Stimulated activated CD4-positive, alpha-beta T cell treated with anti-CD3 and anti-CD28 coated beads, Interleukin-1b, Interleukin-23, amount 100 ng/mL, for 24 hours (primary cell): ENCODE measurements at places on chromosomes 12 and 14.

- no peak for DNase-seq
Measured at GRCh38 chr12:1350055-1350933, 244.1 kb downstream of the FBXL14 start.

GRCh38 chr14:21070083-21070609 is at the start of gene ARHGEF40:
ARHGEF40 (plus strand) TSS chr14:21070304; CDS start chr14:21070397, 93 bp downstream.
- no peak for DNase-seq

DNA sequence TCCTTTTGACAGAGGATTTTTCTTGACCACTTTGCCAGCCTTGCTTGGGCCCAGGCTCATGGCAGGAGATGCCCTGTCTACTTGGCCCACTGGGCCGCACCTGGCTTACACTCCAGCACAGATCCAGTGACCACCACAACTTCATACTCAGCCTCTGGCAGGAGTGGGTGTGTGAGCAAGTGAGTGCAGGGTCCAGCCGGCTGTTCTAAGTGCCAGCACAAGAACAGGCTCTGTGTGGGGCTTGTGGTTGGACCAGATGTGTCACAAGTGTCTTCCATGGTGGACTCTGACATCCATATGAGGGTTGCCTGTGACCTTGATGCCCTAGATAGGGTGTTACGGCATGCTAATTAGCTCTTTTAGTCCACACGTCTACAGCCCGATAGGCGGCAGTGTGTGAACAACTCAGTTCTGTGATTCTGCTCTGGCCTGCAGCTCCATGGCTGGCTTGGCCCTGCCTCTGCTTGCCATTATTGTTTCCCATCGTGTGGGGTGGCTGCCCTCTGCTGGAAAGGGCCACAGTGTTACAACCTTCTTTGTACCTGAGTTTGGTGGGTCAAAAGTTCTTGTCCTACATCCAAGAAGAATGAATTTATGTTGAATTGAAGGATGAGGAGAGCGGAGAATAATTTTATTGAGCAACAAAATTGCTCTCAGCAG is 1089.1 kb downstream of the SLC6A15 start:
- no peak for DNase-seq

- DNase-seq: no peak
Measured at GRCh38 chr12:1913377-1914113, 4.9 kb downstream of the CACNA2D4 start.

- DNase-seq: no peak
Measured at GRCh38 chr12:13404631-13405473, 208.3 kb downstream of the EMP1 start.

DNA sequence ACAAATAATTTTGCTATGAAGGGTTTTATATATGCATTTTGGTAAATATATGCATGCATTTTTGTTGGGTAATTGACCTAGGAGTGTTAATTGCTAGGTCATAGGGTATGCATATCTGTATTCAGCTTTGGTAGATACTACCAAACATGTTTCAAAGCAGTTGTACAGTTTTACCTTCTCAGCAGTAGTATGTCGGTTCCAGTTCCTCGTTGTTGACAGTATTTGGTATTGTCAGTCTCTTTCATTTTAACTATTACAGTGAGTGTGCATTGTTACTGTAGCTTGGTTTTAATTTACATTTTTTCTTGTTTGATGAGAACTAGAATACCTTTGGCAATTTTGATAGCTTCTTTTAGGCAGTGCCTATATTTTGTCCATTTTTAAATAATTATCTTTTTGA is 98.9 kb downstream of the ARID2 start:
- DNase-seq: no peak

DNA sequence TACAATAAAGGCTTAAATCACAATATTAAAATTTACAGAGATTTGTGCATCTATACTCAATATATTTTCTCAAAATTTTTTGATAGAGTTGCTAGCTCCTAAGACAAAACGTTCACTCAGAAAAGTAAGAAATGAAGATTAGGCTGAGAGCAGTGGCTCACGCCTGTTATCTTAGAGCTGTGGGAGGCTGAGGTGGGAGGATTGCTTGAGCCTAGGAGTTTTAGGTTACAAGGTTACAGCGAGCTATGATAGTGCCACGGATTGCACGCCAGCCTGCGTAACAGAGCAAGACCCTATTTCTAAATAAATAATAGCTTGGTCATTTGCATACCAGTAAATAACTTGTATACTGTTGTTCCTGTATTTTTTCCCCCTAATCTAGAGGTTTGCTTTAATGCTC is 35.0 kb upstream of the CFL2 start:
- DNase-seq: no peak

DNA sequence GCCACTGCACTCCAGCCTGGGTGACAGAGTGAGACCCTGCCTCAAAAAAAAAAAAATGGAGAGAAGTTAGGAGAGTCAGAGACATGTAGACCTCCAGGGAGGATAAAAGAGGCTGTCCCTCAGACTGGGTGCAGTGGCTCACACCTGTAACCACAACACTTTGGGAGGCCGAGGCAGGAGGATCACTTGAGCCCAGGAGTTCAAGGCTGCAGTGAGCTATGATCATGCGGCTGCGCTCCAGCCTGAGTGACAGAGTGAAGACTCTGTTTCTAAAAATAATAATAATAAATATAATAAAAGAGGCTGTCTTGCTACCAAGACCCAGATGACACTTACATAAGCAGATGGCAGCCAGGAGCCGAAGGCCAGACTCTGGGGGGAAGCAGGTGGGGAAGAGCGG is 18.5 kb downstream of the SLC7A8 start:
- DNase-seq: no peak

DNA sequence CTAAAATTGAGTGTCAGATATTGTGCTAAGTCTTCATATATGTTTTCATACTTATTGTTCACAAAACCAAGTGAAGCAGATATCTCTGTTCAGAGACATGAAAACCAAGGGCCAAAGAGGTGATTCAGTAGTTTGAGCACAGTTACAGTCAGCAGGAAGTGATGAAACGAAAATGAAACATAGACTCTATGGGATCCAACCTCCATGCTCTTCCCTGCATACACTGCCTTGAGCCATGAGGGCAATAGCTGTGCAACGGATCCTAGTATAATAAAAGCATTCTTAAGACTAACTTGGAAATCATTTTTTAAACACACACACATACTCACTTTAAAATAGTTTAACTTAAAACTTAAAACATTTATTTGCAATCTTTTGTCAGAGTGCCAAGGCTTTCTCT is 27.9 kb downstream of the ESR2 start:
- DNase-seq: no peak

GRCh38 chr12:78035901-78036606 is 205.4 kb downstream of the NAV3 start:
- no peak for DNase-seq

DNA sequence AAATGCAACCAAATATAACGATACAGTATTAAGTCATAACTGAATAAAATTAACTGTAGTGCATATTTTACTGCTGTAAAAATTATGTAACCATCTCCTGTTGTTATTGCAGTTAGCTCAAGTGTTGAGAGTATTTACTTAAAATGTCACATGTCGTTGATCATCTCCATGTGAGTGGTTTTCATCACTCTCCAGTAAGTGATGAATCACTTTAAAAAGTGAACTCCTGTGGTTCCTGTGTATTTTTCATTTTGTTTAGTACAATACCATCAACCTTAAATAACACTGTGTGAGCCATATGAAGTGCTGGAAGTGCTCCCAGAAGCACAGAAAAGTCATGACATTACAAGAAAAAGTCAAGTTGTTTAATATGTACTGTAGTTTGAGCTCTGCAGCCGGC is 104.7 kb upstream of the SLCO1B1 start:
- DNase-seq: no peak

DNA sequence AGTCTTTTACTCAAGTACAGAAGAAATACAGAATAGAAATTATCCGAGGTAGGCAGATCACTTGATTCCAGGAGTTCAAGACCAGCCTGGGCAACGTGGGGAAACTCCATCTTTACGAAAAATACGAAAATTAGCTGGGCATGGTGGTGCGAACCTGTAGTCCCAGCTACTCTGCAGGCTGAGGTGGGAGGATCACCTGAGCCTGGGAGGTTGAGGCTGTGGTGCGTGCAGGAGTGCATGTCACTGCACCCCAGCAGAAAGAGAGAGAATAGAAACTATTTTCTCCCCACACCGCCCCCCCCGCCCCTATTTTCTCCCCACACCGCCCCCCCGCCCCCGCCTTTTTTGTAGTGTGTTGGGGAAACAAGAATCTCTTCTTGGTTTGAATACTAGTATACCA is 2.2 kb downstream of the DNM1L start:
- no peak for DNase-seq
